Stimulated activated CD4-positive, alpha-beta T cell treated with anti-CD3 and anti-CD28 coated beads, Interleukin-1b, Interleukin-23, amount 100 ng/mL, for 4 hours (primary cell): ENCODE measurements at places on chromosomes 1 and 21.

DNA sequence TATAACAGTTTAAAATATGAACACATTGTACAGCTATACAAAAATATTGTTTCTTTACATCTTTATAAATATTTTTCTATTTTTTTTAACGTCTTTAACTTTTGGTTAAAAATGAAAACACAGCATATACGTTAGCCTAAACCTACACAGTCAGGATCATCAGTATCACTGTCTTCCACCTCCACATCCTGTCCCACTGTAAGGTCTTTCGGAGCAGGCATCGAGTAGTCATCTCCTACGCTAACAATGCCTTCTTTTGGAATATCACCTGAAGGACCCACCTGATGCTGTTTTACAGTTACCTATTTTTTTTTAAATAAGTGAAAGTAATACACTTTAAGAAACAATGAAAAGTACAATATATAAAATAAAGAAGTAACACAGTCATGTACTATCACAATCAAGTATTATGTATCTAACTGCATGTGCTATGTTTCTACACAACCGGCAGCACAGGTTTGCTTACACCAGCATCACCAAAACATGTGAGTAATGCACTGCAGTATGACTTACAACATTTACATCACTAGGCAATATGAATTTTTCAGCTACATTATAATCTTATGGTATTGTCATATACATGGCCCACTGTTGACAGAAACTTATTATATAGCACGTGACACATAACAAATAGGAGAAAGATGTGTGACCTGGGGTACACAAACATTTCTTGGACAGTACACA, 254.4 kb downstream of the AKT3 start:
- DNase-seq = no peak

DNA sequence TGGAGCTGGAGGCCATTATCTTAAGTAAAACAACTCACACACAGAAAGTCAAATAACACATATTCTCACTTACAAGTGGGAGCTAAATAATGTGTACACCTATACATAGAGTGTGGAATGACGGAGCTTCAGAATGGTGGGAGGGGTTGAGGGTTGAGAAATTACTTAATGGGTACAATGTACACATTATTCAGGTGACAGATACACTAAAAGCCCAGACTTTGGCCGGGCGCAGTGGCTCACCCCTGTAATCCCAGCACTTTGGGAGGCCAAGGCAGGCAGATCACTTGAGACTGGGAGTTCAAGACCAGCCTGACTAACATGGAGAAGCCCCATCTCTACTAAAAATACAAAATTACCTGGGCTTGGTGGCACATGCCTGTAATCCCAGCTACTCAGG, 24.9 kb upstream of the LRIG2 start:
- no peak for DNase-seq

GRCh38 chr1:17924578-17924977, 169.4 kb downstream of the ACTL8 start:
- DNase-seq = no peak

- no peak for DNase-seq
Measured at GRCh38 chr1:37006132-37006868, 28.0 kb downstream of the GRIK3 start.

DNA sequence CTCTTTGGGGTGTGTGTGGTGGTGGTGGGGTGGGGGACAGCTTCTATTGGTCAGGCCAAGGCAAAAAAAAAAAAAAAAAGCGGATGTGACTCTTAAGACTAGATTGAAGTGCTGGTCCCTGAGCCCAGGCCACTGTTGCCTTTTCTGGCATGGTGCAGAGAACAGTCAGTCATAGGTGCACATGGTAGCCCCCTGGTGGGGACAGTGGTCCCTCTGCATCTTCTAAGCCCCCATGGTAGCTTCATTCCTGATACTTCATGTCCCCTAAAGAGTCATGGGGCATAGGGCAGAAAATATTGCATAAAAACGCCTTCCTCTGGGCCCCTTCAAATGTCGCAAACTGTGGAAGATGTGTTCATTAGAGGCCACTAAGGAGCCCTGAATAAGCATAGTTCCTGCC, 371.8 kb downstream of the NPHP4 start:
- DNase-seq = no peak
